ENCODE measurements at places on chromosomes 3 and 15.

DNA sequence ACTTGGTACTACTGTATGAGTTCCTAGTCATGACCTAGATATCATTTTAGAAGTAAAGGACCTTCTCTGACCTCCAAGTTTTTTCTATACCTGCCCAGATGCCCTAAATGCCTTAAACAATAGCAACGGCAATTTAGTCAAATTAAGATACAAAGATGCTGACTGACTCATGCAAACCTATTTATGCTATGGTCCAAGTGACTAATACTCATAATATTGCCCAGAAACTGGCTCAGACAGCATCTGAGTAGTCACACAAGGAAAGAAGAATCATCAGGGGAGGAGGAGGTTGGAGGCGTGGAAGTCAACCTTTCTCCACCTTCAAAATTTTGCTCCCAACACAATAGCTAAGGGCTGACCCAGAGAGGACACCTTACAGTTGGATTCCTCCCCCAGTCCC is 6.8 kb downstream of the FYCO1 start:
- no peak for DNase-seq

DNA sequence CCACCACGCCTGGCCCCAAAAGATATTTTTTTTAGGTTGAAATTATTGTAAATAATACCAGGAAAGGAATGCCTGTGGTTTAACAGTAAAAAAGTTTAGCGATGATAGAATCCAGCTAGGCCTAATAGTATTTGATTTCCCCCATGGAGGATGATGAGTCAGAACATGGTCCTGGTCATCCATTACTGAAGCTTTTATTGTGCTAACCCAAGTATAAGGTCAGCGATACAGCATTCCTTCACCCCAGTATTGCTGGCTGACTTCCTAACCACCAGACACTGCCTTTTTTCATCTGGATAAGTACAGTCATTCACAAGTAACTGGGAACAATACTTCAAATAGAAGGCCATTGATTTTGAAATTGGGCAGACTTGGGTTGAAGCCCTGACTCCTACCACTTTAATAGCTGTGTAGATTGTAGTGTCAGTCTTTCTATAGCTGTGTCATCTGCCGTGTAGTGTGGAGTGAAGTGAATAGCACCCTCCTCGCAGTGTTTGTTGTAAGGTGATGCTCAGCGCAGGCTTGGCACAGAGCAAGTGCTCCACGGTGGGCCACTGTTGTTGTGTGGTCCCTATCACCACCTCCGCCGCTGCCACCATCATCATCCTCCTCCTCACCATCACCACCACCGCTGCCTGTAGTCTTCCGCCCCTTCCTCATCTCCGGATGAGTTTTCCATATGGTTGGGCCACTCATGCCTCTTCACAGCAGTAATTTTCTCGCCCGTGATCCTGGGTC is 436.0 kb upstream of the TPM1 start:
- no peak for DNase-seq

DNA sequence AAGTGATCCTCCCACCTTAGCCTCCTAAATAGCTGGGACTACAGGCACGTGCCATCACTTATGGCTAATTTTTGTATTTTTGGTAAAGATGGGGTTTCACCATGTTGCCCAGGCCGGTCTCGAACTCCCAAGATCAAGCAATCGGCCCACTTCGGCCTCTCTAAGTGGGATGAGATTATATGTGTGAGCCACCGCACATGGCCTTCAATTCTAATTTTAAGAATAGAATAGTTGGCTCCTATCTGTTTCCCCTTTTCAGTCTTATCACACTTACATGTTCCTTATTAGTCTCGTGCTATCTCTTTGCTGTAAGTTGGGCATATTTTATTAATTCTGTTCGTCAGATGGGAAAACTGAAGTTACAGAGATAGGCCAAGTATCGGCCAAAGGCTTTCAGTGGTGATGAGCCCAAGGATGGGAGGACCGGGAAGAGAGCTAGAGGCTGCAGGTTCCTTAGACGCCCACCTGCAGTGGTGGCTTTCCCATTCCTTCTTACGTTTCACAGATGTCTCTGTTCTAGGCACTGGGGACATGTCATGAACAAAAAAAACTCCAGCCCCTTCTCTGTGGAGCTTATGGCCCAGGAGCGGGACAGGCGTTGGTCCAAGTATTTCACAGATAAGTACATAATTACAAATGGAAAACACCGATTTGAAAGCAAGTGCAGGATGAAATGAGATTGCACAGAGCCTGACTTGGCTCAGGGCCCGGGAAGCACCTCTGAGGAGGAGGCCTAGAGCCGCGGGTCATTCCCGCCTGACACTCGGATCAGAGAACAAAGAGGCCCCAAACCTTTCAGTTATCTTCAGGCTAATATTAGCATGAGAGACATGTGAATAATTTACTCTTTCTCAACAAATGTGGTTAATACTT is 91.1 kb upstream of the KLF13 start:
- DNase-seq = no peak

GRCh38 chr3:196348698-196349097 is 10.5 kb upstream of the TM4SF19 start:
- DNase-seq = no peak

DNA sequence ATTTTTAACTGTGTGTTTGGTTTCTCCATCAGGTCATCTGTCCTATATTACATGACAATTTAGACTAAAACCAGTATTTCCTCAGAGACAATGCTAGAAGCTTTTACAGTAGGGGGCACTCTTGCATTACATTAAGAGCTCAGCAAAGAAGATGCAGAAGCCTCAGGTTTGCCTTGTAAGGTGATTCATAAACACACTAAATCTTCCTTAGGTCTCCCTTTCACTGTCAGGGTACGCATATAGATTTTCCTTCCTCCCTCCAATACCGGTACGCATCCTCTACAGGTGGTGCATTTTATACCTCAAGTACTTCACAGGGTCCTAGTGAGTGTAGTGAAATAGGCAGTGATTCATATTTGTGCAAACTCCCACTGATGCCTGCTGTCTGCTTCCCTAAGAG is 46.5 kb downstream of the CD86 start:
- DNase-seq = no peak

DNA sequence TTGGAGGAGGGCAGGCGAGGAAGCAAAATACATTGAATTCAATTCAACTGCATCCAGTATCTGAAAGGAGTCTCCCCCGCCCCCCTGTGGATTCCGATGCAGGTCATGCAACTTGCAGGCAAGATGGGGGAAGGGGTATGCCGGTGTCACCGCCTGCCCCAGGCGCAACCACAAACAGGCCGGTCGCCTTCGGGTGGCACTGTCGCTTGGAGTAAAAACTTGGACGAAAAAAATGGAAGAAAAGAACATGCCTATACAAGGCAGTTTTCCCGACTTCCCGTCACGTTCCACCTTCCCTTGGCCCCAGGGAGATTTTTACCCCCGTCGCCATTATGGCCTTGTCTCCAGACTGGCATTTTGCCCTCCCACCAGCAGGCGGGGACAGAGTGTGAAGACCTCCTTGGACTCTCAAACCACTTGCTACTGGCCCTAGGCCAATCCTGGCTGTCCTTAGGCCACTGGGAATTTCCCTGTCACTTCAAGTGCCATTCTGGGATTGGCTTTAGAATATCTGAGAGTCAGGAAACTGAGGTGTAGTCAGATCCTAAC is 1.6 kb upstream of the NTRK3 start:
- DNase-seq = no peak
